ENCODE measurements at places on chromosomes 12 and 14.
A peak's percentile ranks its signal among the peaks of the same experiment; 100 is the strongest.

DNA sequence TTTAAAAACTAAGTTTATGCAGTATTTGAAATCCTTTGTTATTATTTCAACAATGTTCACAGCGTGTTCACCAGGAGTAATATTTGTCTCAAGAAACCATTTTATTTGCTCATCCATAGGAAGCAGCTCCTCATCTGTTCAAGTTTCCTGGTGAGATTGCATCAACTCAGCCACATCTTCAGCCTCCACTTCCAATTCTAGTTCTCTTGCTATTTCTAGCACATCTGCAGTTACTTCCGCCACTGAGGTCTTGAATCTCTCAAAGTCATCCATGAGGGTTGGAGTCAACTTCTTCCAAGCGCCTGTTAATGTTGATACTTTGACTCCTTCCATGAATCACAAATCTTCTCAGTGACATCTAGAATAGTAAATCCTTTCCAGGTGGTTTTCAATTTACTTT lies 18.0 kb downstream of the CLEC9A start:
- DNase-seq = no peak

DNA sequence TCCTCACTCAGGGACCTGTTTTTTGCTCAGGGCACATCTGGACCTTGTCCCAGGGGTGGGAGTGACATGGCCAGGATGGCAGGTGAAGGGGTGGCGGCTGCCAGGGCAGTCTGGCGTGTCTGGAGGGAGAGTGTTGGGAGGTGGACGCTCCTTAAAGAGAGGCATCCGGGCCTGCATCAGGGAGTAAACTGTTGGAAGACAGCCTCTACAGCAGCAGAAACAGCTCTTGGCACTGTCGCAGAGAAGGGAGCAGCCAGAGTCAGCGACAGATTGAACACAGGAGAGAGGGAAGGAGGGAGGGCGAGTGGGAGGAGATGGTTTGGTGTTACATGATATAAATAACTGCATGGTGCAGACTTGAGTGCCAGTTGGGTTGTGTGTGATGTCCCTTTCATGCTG lies 52.8 kb downstream of the IGF1 start:
- no peak for DNase-seq

DNA sequence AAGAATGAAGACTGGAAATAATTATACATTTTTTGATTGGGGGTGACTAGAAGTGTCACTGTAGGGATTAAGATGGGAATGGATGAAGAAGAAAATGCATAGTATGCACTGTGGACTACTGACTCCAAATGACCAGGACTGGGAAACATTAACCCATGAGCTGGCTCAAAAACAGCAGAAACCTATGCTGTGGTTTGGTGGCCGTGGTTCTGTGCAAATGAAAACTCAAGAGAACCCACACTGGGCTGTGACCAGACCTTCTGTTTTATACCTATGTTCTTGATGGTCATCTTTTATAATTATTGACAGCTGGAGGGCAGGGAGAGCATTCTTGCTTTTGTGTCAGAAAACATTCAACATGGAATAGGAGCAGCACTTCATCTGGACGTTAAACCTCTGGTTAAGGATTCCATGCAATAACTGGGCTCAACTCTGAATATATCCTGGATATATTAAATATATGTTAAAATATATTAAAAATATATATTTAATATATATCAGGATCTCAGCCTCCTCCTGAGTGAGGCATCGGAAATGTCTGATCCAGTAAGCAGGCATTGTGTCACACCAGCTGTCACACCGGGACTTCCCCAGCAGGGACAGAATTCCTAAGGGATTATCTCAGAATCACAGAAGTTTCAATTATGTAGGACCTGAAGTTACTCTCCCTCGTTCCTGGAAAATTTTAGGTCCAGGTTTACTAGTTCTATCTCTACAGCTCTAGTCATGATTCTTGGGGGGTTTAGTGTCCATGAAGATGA lies 48.5 kb downstream of the BBS10 start:
- DNase-seq = no peak

GRCh38 chr12:230925-231671 lies 17.1 kb upstream of the SLC6A12 start:
- no peak for DNase-seq

DNA sequence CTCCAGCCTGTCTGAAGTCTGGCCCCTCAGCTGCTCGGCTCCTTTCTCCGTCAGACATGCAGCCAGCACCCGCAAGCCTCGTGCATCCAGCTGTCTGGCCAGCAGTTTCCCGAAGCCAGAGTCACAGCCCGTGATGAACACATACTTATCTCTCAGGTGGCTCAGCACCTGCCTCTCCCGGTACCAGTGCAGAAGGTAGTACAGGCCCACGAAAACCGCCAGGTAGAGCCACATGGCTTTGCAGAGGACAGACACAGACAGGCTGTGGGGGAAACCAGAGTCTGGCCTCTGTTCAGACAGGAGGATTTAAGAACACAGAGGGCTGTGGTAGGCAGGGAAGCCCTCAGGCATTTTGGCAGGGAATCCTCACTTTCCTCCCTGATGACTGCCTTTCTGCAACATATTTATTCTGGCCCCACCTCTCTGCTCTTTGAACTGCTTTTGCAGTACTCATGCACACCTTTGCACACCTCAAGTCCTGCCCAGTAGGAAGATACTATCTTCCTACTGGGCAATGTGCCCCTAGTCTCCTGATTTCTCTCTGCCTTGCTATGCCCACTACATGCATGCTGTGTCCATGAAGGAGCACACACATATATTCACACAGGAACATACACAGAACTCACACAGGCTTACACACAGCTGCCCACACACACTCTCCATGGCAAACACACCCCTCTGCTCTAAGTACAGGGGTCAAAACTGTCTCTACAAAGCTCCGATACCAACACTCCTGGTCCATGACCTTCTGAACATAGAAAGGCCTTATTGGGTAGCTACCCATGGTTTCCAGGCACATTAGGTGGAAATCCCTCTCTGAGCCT lies at the start of gene RDH16:
RDH16 (minus strand) TSS at position 380 of the 824 bp plus-strand sequence; CDS start at position 234, 146 bp downstream.
- no peak for DNase-seq

- DNase-seq = no peak
Observed at GRCh38 chr12:19129122-19129485, 429 bp upstream of the PLEKHA5 start.

DNA sequence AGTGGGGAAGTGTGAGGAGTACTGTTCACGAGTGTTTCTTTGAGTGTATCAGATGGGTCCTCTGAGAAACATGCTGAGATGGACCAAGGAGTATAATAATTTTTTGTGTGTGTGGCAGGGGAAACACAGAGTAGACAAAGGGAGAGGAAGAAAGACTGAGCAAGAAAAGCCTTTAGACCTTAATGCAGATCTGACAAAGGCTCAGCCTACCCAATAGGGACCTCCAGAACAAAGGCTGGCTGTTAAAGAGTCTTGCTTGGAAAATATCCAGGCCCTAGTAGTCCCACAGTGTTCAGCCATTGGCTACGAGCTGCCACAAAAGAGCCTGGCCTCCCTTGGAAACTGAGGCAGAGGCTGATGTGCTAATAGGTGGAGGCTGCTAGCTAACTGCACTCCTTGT lies 13.5 kb downstream of the COQ5 start:
- no peak for DNase-seq

DNA sequence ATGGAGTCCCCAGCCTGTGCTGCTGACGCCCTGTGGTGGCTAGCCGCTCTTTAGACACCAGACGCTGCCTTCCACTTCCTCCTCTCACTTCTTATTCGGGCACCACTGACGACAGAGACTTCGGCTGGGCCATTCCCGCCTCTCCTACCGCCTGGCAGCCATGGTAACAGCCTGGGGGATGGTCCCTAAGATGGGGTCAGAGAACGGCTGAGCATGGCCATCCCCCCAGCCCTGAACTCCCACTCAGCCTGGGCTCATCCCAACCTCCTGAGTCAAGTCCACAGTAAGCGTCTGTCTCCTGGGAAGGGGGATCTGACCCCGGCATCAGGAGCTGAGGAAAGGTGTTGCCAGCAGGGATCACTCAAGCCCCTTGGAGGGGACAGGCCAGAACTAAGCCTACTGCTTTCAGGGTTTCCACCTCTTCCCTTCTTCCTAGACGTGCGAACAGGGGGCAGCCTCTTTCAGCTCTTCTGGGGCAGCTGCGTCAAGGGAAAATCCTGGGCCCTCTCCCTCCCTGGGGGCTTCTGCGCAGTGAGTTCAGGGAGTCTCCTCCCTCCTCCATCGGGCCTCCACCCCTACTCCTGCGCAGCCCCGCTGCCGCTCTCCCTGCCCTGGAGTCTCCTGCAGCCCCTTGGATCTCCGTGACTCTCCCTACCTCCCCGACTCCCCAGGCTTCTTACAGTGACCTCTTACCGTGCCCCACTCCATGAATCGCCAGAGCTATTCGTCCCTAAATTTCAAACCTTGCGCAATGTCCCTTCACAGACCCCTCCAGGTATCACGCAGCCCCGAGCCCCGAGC lies 643 bp upstream of the TAMALIN start:
- DNase-seq = no peak

DNA sequence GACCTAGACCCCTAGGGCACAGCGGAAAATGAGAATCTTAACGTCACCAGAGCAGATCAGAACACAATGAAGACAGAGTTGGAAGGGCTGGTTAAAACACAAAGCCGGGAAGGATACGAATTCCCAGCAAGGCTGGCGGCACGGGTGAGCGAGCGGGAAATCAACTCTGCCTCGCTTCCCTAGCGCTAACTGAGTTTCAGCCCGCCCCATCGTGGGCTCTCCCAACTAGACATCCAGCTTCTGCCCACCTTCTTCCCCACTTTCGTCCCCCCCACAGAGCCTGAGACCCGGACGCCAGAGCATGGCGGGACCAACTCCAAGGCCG lies 377 bp downstream of the CCNT1 start:
- DNase-seq = no peak

DNA sequence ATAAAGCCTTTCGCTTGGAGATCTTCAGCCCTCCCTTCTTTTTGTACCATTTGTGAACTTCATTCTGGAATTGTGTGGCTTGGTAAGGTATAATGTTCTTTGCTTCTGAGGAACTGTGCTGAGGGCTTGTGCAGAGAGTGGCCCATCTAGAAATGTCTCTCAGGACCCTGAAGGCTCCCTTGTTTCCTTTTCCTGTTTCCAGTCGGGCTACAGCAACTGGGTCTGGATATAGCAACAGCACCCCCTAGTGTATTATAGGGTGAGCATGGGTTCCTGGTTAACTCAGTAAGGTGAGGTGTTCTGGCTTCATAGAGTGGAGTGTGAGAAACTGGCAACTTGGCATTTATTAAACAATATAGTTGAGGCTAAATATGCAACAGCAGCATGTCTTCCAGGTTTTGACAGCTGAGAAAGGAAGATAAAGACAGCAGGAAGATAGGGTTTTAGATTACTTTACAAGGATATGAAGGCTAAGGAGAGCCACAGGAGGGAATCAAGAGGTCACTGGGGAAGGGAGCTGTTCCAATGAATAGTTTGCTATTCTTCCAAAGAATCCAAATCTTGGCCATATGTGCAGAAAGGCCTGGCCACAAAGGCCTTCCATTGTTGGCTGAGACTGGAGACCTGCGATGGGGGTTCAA lies 49.1 kb upstream of the RNU6-8 start:
- peak; percentile 17 for DNase-seq

GRCh38 chr12:6818222-6818621 lies 3.4 kb upstream of the GPR162 start:
- no peak for DNase-seq

DNA sequence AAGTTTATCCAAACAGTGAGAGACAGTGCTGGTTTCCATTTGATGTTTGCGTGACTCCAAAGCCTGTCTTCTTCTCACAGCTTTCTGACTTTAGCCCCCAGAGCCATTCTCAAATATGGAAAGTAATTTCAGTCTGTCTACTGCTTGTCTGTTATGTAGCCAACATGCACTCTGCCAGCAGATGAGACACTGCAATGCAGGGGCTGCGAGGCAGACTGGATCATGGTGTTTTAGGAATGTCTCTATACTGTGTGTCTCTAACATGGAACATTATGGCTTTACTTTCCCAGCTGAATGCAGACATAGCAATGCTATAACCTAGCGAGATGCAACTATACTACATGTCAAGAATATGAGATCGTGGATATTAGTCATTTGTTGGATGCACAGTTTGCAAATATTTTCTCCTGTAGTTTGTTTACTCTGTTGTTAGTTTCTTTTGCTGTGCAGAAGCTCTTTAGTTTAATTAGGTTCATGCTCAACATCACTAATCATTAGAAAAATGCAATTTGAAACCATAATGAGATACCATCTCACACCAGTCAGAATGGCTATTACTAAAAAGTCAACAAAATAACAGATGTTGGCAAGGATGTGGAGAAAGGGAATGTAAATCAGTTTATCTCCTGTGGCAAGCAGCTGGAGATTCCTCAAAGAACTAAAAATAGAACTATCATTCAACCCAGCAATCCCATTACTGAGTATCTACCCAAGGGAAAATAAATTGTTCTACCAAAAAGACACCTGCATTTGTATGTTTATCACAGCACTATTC lies 235.8 kb upstream of the TMTC1 start:
- no peak for DNase-seq

DNA sequence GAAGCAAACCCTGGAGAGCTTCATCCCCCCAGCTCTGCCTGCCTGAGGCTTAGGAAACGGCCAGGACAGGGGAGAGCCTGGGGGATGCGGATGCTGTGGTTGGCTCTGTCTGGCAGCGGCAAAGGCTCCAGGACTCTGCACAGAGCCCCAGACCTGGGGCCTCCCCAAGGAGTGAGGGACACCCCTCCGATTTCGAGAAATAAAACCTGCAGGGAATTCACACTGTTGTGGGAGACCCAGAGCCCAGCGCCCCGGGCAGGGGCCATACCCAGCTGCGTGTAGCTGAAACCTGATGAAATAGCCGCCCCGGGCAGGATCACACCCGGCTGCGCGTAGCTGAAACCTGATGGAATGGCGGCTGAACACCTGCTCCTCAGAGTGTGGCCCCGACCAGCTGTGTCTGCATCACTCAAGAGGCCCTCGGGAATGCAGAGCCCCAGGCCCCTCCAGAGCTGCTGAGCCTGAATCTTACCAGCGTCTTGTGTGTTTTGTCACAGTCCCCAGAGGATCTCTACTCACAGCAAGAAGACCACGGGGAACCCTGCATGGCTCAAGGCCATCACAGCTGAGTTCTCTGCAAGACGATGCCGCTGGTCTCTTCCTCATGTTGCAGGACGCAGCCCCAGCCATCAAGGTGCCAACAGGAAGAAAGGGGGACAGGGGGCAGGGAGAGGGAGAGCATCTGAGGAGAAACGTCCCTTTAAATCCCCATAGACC lies 46.5 kb upstream of the GALNT9 start:
- DNase-seq = no peak

GRCh38 chr14:54600717-54601109 lies 33.8 kb downstream of the SAMD4A start:
- no peak for DNase-seq

DNA sequence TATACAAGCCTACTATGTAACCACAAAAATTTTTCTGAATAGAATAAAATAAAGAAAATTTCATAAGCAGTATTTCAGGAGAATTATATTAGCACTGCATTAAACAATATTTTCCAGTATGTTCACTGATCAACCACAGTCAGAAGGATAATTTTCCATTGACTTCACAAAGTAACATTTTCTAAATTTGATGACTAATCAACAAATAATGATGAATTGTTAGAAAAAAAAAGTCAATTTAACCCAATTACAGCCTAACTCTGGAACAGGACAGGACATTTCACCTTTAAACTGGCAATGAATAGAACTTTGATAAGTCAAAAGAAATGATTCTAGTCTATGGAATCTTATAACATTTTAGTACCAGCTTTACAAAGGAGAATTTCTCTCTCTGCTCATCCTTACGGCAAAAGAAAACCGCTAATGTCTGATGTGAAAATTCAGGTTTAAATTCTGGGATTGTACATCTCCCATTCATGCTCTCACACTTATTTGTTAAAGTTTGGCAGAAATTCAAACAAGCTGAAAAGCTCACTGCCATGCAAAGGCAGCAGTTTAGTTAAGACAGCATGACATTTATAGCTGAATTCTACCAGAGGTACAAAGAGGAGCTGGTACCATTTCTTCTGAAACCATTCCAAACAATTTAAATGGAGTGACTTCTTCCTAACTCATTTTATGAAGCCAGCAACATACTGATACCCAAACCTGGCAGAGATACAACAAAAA lies 84.5 kb downstream of the MDGA2 start:
- no peak for DNase-seq

All from stimulated activated CD4-positive, alpha-beta T cell treated with anti-CD3 and anti-CD28 coated beads, Interleukin-12 subunit alpha, Interleukin-12 subunit beta, amount 100 ng/mL, for 4 hours (primary cell).